ENCODE measurements at places on chromosomes 11 and 22.

- DNase-seq, result no peak
Measured at GRCh38 chr11:93655047-93655446, 6.4 kb upstream of the CEP295 start.

DNA sequence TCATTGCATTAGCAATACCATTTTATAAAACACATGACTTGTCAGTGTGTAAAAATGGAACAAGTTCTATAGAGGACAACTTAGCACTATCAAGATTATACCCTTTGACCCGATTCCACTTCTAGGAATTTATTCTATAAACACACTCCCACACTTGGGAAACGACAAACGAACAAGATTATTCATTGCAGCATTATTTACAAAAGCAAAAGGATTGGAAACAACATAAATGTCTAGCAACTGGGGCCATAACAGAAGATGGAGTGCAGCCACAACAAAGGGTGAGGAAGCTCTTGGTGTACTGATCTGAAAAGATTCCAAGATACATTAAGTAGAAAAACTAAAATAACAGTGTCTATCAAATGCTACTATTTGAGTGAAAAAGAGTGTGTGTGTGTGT, 2.3 kb upstream of the IRAG1 start:
- peak; percentile 6 for DNase-seq

DNA sequence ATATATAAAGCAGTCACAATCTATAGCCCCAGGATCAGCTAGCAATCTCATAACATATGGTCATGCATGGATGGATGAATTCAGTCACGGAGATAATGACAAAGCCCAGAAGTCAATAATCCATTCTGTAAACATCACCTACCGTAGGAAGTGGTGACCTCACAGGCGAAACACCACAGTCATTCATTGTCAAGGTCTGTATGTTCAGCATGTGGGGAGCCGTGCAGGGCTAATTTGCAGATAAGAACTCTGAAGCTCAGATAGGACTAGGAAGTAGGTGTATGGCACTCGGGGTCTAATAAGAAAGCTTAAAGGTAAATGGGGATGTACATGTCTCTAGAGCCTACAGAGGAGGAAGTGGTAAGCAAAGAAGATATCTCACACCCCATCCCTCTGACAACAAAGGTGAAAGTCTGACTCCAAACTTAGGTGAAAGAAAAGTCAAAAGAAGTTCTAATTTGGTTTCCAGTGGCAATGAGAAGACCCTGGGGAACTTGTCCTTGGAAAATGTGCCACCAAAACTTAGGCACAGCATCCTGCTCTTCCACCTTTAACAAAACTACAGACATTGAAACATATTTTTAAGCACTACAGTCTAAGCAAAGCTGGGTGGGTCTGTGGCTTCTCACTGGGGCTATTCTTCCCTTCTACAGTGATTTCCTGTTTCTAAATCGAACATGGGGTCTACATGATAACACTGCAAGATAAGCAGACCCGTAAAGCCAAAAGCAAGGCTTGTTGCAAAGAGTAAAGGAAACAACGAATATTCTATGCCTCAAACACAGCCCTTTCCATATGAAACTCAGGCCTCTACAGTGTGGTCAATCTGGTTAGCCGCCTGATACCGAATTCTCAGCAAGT, 5.2 kb downstream of the CRTAM start:
- DNase-seq, result no peak

DNA sequence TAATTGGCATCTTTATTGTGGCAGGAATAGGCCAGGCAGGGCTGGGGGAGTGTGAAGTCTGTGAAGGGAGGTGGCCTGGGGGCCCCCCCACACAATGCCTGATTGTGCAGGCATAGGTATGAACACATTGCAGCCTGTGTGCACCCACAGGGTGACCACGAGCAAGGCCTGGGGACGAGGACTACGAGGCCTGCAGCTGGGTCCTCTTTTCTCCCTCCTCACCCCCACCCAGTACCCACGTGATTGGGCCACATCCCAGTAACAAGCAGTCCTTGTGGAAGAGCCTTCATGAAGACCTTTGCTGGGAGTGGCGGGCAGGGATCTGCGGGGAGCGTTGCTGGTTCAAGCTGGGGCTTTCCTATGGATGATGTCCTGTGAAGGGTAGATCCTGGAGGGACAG, 29.3 kb downstream of the ZBTB16 start:
- DNase-seq, result no peak

DNA sequence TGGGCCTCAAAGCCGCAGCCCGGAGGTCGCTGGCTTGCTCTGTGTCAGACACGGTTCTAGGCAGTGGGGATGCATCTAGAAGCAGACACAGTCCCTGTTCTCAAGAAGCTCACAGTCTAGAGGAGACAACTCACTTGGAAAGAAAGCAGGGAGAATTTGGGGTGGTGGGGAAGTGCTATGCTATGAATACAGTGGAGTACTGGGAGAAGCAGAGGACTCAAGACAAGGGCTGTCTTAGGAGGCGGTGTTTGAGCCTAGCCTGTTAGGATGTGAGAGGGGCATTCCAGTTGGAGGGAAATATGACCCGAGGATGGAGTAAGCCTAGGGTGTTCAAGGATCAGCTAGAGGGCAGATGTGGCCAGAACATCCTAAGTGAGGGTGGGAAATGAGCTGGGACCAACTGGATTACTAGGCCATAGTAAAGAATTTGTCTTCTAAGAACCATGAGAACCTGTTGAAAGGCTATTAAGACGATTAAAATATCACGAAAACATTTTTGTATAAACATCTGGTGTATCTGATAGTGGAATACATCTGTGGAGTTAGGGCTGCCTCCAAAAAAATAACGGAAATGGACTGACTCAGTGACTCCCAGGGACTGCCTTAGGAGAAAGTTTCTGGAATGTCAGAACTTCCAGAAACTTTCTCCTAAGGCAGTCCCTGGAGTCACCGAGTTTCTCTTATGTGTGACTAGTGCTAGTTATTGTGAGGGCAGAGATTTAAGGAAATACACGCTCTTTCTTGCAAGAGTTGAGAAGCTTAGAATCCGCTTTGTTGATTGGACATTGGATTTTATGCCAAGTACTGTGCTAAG, 1.1 kb upstream of the PITPNB start:
- DNase-seq, result peak; percentile 69

- DNase-seq, result no peak
Measured at GRCh38 chr11:73652046-73652730, 5.8 kb downstream of the PLEKHB1 start.

GRCh38 chr22:29904020-29904419, 21.0 kb downstream of the MTMR3 start:
- DNase-seq, result no peak

DNA sequence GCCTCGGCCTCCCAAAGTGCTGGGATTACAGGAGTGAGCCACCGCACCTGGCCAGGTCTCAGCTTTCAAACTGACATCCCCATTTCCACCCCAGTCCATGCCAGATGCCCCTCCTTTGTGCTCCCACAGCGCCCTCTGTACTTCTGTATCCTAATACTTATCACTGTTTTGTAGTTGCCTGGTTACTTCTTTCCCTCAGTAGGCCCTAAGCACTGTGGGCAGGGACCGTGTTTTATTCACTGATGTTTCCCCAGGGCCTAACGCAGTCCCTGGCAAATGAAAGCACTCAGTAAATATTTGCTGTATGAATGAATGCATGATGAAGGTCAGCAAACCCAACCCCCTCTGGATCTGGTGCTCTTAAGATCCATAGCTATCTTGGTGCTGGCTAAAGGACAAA, 2.2 kb upstream of the TRIM3 start:
- DNase-seq, result peak; percentile 34

GRCh38 chr11:79226126-79226525, 214.7 kb downstream of the TENM4 start:
- DNase-seq, result no peak

- DNase-seq, result peak; percentile 54
Measured at GRCh38 chr11:96390488-96390792, 627 bp downstream of the JRKL start.

GRCh38 chr22:36154423-36154945, 6.1 kb downstream of the APOL3 start:
- DNase-seq, result no peak

DNA sequence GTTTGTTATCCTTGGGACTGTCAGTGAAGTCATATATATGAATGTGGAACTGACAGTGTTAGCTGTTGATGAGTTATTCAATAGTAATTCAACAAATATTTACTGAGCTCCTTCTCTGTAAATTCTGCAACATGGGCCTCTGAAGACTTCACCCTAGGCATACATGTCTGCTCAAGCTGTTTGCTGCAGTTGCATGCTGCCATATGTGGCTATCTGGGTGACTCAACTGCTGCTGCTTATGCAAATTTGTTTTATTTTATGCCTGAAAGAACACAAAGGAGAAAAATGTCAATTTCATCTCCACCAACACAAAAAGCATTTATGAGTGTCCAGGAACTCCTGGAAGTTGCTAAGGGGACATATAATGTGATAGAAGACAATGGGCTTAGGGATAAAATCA, 417.6 kb downstream of the AASDHPPT start:
- DNase-seq, result peak; percentile 34

DNA sequence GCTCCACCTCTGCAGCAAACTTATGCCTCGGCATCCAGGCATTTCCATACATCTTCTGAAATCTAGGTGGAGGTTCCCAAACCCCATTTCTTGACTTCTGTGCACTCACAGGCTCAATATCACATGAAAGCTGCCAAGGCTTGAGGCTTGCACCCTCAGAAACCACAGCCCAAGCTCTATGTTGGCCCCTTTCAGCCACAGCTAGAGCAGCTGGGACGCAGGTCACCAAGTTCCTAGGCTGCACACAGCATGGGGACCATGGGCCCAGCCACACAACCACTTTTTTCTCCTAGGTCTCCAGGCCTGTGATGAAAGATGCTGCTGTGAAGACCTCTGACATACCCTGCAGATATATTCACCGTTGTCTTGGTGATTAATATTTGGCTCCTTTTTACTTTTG, 24.7 kb upstream of the MTMR2 start:
- DNase-seq, result no peak

DNA sequence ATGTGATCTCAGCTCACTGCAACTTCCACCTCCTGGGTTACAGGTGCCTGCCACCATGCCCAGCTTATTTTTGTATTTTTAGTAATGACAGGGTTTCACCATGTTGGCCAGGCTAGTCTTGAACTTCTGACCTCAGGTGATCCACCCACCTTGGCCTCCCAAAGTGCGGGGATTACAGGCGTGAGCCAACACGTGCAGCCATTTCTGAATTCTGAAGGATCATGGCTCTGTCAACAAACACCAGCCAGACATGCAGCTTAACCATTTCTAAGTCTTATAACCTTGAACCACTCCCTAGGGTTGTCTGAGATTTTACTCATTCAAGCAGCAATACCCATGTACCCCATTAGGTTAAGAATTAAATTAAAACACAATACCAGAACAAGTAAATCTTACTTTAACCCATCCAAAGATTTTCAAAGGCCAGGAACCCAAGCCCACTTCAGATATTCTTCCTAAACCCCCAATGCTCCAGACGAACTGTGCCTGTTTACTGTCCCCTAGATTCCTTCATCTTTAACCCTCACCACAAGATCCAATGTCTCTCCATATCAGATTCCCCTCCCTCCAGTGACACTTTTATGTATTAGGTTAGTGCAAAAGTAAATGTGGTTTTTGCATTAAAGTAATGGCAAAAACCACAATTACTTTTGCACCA, 4.0 kb downstream of the RPS13 start:
- no peak for DNase-seq

DNA sequence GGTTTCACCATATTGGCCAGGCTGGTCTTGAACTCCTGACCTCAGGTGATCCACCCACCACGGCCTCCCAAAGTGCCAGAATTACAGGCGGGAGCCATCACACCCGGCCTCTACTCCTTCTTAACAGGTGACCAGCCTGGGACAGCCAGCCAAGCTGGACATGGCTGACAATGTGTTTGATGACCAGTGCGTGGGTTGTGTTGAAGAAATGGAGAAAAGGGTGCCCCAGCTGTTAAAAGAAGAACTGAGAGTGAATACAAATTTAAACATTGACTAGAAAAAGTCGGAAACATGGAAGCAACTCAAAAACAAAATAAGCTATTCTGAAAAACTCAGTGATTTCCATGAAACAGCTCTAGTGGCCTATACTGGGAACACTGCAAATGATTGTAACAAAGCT, 86.5 kb upstream of the CLPB start:
- no peak for DNase-seq

- no peak for DNase-seq
Measured at GRCh38 chr11:20010156-20010850, 150.0 kb downstream of the DBX1 start.

- no peak for DNase-seq
Measured at GRCh38 chr11:103779054-103779453, 257.4 kb upstream of the DDI1 start.

GRCh38 chr11:87634331-87634730, 540.9 kb downstream of the RAB38 start:
- no peak for DNase-seq

Data from GM23248 (cell line).